ENCODE measurements at places on chromosomes 12 and 14. TPM values are rescaled to one million over a fixed set of nuclear protein-coding genes. Genes with fewer than 3 reads are reported as not detected.

AGAP2 gene
- 0.57 TPM for total RNA-seq

DNA sequence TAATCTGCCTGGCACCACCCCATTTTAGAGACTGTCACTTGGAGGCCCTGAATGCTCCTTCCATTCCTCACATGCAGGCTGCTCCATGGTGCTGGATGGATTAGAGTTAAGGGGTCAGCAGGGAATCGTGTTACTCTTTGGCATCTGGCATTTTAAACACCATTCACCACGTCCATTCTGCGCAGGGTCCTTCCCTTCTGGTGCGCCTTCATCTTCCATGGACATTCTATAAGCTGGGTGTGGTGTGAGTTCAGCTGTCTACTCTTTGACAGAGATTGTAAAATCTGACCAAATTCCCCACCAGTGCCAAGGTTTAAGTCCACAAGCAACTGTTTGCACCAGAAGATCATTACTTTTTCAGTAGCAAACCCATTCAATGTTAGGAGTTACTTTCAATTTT is 47.8 kb downstream of the GIT2 start:
- DNase-seq = no peak

DNA sequence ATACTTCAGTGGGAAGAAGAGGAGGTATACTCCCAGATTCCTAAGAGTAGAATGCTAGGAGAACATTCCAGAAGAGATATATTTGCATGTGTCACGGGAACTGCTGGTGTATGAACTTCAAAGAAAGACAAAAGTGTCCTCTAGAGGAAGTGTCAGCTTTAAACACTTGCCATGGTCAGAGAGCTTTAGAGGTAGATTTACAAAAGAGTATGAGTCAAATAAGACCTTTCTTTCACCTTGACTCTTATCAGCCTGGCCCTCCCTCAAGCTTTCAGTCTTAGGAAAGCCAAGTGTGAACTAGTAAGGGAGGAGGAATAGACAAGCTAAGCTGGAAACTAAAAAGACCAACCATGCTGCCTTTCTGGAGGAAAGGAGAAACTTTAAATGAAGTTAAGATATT is 34.7 kb downstream of the COX8C start:
- DNase-seq = no peak

DNA sequence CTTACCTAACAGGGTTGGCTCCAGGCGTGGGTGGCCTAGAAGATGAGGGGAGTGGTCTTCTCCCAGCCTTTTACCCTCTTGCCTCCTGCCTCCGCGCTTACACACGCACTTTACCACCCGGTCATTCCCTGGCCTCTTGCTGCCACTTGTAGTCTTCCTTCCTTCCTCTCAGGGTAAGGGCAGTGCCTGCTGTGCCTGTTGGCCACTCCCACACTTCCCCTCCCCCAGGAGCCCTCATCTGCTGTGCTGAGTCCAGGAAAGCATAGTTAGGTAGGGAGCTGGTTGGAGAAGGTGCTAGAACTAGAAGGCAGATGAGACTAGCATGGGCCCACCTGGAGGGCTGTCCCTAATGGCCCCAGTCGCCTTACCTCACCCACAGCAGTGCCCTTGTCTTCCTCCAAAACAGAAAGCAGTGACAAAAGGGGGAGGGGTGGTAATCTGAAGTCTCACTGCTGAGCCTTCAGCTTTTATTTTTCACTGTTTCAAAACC is 54.3 kb upstream of the SRSF5 start:
- DNase-seq = no peak

- no peak for DNase-seq
These were observed 255.5 kb downstream of the RASSF9 start for GRCh38 chr12:85580562-85581168.

- DNase-seq = no peak
These were observed 30.8 kb downstream of the CACNA1C start for GRCh38 chr12:2083561-2083960.

GRCh38 chr12:1920971-1921370 is 2.5 kb upstream of the CACNA2D4 start:
- DNase-seq = no peak

RTL1 gene
- total RNA-seq = 0.12 TPM

- DNase-seq = no peak
These were observed 124.8 kb upstream of the RASSF8 start for GRCh38 chr12:25833657-25834056.

Measured in Calu3 (cell line).